ENCODE measurements at places on chromosomes 11 and 22.
A peak's percentile ranks its signal among the peaks of the same experiment; 100 is the strongest.

- DNase-seq: no peak
These were observed 64.7 kb downstream of the PDE2A start for GRCh38 chr11:72609476-72609875.

DNA sequence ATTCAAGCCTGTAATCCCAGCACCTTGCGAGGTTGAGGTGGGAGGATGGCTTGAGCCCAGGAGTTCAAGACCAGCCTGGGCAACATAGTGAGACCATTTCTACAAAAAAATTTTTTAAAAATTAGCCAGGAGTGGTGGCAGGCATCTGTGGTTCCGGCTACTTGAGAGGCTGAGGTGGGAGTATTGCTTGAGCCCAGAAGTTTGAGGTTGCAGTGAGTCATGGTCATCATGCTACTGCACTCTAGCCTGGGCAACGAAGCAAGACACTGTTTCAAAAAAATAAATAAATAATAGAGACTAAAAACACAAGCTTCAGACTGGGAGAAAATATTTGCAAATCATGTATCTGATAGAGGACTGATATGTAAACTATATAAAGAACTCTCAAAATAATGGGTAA, 33.2 kb downstream of the BTBD10 start:
- no peak for DNase-seq

DNA sequence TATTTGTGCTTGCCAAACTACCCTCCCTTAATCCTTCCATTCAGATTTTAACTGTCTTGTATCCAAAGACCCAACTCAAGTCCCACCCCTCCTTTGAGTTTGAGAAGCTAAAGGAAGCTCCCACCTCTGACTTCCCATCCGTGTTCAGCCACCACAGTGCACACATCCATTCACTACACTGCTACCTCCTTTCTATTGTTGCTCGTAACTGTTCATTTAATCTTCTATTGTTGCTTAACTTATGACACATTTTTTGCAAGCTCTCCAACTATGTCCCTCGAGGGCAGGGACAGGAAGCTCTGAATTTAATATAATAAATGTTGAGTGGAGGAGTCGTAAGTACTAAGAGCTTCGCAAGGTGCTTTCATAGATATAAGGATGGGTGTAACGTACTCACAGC, 10.4 kb downstream of the LARGE1 start:
- no peak for DNase-seq

DNA sequence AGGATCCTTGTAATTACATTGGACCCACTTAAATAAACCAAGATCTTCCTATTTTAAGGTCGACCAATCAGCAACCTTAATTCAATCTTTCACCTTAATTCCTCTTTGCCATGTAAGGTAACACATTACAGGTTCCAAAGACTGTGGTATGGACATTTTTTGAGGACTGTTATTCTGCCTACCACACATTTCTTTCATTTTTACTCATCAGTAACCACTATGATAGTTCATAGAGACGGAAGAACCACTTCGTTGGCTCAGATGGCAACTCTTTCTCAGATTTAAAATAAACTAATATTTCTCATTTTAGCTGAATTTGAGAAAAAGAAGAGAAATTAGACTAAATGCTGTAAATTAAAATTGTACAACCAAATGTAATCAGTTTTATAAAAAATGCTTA, 96.3 kb downstream of the PAX6 start:
- no peak for DNase-seq

DNA sequence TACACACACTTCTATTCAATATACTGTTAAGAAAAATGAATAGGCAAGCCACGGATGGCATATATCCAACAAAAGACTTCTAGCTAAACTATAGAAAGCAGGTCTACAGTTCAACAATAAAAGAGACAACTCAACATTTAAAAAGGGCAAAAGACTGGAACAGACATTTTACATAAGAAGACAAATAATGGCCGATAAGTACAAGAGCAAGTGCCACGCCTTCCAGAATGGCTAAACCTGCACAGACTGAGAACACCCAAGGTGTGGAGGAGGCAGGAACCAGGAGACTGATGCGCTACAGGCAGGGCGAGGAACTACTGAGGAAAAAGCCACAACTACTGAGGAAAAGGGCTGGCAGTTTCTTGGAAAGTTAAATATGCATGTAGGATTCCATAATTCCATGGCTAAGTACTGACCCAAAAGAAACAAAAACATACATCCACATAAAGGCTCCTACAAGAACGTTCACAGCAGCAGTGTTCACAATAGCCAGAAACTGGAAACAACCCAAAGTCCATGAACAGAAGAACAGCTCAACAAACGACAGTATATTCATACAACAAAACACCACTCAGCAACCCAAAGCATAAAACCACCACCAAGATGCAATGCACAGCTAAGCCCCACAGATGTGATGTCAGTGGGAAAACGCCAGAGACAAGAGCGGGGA, 9.6 kb upstream of the MOB2 start:
- no peak for DNase-seq

GRCh38 chr11:107259811-107260221, 197.8 kb downstream of the CWF19L2 start:
- no peak for DNase-seq

- DNase-seq: no peak
These were observed 1002.7 kb downstream of the BRD1 start for GRCh38 chr22:48824712-48825651.

DNA sequence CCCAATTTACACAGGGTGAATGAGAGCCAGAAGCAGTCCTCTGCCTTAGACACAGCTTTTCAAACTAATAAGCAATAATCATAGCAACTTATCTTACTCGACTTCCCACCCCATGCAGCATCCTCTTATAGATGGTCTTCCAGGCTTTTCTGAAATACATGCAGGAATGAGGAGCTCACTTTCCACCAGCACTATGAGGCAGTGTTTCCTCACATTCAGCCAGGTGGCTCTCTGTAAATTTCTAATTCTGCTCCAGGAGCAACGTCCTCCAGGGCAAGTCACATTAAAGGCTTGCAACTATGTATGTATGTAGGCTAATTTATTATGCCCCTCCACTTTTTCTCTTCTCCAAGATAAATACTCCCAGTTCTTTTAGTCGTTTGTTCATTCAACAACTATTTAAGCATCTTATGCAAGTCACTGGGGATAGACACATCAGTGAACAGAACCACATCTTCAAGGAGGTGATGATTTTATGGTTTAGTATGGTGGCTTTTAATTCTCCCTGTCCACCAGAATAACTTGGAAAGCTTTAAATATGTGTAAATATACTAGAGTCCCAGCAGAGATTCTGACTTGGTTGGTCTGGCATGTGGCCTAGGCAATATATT, 59.9 kb downstream of the PAK1 start:
- no peak for DNase-seq

GRCh38 chr11:30333405-30333804, 10.5 kb downstream of the ARL14EP start:
- no peak for DNase-seq

DNA sequence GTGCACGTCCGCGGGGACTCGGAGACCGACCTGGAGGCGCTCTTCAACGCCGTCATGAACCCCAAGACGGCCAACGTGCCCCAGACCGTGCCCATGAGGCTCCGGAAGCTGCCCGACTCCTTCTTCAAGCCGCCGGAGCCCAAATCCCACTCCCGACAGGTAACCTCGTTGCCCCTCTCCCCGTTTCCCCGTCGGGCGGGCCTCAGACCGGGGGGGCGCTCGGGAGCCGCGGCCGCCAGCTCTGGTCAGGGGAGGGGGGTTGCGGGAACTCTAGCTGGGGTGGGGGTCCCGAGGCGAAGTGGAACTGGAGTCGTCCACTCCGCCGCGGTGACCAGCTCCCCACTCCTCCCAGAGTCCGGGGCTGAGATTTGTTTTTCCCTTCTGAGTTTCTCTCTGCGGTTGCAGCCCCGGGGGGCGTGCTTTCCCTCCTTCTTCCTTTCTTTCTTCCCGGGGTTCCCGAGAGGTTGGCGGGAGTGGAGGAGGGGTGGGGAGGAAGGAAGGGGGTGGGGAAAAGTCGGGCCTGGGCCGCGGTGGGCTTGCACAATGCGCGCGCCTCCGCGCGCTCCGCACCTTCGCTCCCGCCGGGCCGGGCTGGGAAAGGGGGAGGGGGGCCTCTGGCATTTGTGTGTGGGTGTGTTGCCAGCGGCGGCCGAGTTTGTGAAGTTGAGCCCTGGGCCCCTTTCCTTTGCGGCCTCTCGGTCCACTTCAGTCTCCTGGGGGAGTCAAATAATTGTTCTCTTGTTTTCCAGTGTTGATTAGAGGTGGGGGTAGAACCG, 952 bp downstream of the YAP1 start:
- no peak for DNase-seq

- DNase-seq: no peak
These were observed 35.0 kb downstream of the KCNJ1 start for GRCh38 chr11:128832121-128832497.

DNA sequence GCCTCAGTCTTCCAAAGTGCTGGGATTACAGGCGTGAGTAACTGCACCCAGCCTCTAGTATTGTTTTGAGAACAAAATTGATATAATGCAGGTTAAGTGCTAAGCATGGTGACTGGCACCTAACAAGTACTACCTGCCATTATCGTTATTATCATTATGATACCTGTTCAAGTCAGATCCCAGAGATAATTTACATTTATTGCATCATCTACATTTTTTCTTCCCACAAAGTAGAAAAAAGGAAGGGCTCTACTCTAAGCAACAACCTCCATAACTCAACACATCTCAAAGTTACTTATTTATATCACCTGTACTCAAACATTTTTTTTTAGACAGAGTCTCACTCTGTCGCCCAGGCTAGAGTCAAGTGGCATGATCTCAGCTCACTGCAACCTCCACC, 42.1 kb downstream of the DCDC1 start:
- no peak for DNase-seq

- DNase-seq: no peak
These were observed 6.9 kb downstream of the NFRKB start for GRCh38 chr11:129888451-129888850.

GRCh38 chr22:41003976-41004375, 52.8 kb downstream of the RBX1 start:
- no peak for DNase-seq

GRCh38 chr11:1084561-1085439, 10.1 kb downstream of the MUC2 start:
- DNase-seq: no peak

GRCh38 chr11:76152741-76153570, 53.3 kb downstream of the WNT11 start:
- DNase-seq: no peak

DNA sequence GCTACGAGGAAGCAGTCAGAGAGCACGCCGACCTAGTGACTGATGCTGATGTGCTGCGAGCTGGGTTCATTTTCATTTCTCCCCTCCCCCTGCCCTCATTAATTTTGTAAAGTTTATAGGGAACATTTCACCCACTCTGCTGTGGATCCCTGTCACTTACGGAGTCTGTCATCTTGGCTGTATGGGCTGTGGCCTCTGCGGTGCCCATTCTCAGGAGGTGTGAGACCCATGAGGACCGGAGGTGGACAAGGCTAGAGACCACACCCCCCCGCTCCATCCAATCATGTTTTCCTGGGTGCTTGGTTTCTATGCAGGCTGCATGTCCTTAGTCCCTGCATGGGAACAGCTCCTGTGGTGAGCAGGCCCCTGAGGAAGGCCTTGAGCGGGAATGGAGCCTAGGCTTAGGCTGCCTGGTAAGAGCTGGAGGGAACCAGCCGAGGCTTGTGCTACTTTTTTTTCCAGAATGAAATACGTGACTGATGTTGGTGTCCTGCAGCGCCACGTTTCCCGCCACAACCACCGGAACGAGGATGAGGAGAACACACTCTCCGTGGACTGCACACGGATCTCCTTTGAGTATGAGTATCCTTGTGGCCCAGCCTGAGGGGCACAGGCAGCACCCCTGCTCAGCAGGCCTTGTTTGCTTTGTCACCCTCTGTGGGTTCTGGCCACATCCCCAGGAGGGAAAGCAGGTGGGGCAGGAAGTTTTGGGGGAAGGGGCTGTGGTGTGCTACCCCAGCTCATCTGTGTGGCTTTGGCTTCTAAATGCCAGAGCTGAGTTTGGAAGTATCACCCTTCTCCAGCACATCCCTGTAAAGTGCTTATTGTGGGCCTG, 19.1 kb downstream of the CLDN5 start:
- DNase-seq: no peak

- DNase-seq: no peak
These were observed 99.0 kb upstream of the ALX4 start for GRCh38 chr11:44408711-44409470.

GRCh38 chr11:7056828-7057513, 31.8 kb upstream of the RBMXL2 start:
- no peak for DNase-seq

GRCh38 chr11:60125956-60126585, 37.6 kb downstream of the MS4A2 start:
- DNase-seq: no peak

GRCh38 chr11:10654811-10655150, 38.8 kb downstream of the IRAG1 start:
- DNase-seq: no peak

- DNase-seq: no peak
These were observed 15.9 kb downstream of the RFPL1 start for GRCh38 chr22:29454276-29454675.

GRCh38 chr11:46026606-46027293, 94.5 kb downstream of the PHF21A start:
- DNase-seq: no peak

- DNase-seq: no peak
These were observed 670.2 kb downstream of the OPCML start for GRCh38 chr11:132862137-132862536.

DNA sequence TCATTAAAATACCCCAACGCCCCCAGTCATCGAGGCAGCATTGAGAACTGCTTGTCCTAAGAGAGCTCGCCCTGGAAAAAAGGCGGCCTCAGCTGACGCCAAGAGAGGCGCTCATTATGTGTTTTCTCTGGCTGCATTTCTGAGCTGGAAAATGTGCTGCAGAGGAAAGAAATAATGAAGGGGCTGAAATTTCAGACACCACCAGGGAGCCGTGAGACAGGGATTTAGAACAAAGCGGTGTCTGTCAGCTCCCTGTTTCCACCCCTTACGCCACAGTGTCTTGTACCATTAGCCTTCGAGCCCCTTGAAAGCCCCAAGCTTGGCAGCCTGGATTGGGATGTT, 14.4 kb downstream of the USH1C start:
- DNase-seq: no peak

- DNase-seq: no peak
These were observed 20.1 kb downstream of the TSPAN18 start for GRCh38 chr11:44746894-44747293.

- no peak for DNase-seq
These were observed 552.8 kb downstream of the MIAT start for GRCh38 chr22:27210111-27210730.

- no peak for DNase-seq
These were observed 261.6 kb upstream of the CADM1 start for GRCh38 chr11:115765803-115766239.

DNA sequence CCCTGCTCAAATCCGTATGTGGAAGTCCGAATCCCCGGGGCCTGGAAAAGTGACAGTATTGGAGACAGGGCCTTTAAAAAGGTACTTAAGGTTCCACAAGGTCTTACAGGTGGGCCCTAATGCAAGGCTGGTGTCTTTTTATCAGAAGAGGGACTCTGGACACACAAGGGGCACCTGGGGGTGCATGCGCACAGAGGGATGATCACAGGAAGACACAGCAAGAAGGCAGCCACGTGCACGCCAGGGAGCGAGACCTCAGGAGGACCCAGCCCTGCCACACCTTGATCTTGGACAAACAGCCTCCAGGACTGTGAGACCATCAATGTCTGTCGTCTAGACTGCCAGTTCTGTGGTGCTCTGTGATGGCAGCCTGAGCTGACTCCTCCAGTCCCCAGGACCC, 96.5 kb downstream of the SHANK2 start:
- no peak for DNase-seq

GRCh38 chr11:44286268-44286880, 23.6 kb downstream of the ALX4 start:
- peak; percentile 36 for DNase-seq

Measured in activated T-cell treated with anti-CD3 and anti-CD28 coated beads for 4 hours (primary cell).